COR-L47 (cell line): ENCODE measurements at places on chromosomes 6 and 20.

- no peak for DNase-seq
Observed at GRCh38 chr6:135667691-135668455, 170.3 kb upstream of the AHI1 start.

GRCh38 chr20:20436689-20437088 lies 68.8 kb downstream of the INSM1 start:
- no peak for DNase-seq

DNA sequence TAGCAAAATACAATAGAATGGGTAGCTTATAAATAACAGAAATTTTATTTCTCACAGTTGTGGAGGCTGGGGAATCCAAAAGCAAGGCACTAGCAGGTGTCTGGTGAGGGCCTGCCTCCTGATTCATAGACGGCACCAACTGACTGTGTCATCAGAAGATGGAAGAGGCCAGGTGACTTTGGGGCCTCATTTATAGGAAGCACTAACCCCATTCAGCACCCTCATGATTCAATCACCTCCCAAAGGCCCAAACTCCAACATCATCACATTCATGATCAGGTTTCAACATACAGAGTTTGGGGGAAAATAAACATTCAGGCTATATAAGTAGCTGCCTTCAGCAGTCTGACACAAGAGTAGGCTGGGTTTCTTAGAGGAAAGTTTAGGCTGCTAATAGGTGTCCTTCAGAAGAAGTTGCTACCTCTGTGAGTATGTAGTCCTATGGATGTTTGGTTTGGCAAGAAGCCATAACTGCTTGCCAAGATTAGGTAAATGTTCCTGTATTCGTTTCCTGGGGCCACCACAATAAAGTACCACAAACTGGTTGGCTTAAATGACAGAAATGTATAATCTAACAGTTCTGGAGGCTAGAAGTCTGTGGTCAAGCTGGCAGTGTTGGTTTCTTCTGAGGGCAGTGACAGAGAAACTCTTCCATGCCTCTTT lies 48.8 kb downstream of the NT5E start:
- DNase-seq, result peak; percentile 53

DNA sequence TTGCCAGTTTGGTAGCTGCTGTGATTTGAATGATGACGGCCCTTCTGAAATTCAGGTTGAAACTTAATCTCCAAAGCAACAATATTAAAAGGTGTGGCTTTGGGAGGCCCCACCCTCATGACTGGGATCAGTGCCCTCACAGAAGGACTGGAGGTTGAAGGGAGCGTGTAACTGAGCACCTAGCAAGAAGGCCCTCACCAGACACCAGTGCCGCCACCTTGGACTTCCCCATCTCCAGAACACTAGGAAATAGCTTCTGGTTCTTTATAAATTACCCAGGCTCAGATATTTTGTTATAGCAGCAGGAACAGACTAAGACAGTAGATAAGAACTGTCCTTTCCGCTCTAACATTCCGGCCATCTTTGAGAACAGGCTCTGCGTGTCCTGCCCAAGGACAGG lies 243.1 kb downstream of the DLL1 start:
- DNase-seq, result no peak

- no peak for DNase-seq
Observed at GRCh38 chr6:134339216-134339615, 21.3 kb upstream of the SGK1 start.

DNA sequence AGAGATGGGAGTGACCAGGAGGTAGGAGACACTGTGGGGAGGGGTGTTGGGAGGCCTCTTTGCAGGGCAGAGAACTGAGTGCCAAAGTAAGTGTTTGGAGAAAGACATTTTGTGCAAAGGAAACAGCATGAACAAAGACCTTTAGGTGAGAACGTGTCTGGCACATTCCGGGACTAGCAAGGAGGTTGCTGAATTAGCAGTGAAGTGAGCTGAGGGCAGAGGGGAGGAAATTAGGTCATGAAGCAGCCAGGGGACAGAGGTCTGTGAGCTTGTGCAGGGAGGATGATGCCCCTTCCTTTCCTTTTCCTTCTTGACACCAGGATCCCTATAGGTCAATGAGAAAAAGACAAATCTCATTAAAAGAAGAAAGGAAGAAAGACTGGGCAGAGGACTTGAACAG lies 21.4 kb upstream of the AHCY start:
- DNase-seq, result no peak

DNA sequence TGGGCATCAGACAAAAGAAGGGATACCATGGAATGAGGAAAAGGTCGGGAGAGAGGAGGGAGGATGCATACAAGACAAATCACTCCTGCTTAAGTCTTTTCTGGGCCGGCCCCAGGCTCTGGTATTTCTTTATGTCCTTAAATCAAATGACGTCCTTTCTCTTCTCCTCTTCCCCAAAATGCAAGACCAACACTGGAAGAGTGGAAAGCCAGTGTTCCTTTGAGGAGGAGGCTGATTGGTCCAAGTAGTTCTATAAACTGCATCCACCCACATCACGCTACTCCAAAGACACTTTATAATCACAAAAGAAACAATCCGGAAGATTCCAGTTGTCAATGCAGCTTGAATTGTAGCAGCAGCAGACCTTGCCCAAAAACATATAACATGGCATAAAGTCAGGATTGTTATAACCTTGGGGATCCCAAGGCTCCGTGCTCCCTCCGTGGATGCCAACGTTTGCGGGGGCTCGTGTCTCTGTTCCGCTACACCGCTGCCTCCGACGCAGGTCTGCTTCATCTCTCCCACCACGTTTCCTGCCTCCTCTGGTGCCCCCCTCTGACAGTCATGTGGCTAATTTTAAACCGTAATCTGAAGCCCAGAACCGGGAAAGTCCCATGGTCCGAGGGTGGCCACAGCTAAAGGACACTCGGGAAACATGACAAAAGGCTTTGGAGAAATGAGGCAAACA lies 47.1 kb downstream of the MCUR1 start:
- no peak for DNase-seq
